COLO829 (cell line): ENCODE measurements at places on chromosomes 16 and 17.

DNA sequence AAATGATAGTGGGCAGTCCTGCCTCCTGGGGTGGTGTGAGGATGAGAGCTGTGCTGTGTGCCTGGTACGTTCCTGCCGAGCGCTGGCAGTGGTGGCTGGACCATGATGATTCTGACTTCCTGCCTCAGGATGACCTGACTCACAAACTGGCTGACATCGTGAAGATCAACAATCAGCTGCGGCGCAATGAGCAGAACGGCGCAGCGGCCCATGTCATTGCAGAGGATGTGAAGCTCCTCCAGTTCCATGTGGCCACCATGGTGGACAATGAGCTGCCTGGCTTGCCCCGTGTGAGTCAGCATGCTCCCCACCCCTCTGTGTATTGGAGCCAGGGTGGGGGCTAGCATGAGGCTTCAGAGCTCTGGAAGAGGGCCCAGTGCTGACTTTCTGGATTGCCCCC, 13.1 kb downstream of the POLR2A start:
- DNase-seq = no peak

- no peak for DNase-seq
Observed at GRCh38 chr16:85327731-85328675, 215.7 kb upstream of the CIBAR2 start.

- no peak for DNase-seq
Observed at GRCh38 chr16:57069053-57069452, 23.3 kb upstream of the CPNE2 start.

GRCh38 chr16:23999663-24000062, 163.9 kb downstream of the PRKCB start:
- DNase-seq = no peak

DNA sequence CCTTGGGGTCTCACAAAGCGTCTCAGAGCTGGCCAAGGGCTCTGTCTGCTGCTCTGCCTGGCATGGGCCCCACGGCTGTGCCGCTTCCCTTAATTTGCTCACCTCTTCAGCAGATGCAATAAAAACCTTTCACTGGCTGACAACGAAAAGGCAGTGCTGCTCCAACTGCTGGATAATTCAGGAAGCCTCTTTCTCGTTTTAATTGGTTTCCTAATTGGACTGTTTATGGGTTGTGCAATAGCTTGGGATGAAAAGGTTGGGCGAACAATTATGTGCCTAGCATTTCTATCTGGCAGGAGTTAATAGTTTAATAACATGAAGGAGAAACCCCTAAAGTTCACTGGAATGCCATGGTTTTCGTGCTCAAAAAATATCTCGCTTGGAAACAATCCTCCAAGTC, 234.1 kb upstream of the IRX5 start:
- DNase-seq = no peak

GRCh38 chr16:57622361-57623250, 5.8 kb upstream of the ADGRG1 start:
- no peak for DNase-seq

DNA sequence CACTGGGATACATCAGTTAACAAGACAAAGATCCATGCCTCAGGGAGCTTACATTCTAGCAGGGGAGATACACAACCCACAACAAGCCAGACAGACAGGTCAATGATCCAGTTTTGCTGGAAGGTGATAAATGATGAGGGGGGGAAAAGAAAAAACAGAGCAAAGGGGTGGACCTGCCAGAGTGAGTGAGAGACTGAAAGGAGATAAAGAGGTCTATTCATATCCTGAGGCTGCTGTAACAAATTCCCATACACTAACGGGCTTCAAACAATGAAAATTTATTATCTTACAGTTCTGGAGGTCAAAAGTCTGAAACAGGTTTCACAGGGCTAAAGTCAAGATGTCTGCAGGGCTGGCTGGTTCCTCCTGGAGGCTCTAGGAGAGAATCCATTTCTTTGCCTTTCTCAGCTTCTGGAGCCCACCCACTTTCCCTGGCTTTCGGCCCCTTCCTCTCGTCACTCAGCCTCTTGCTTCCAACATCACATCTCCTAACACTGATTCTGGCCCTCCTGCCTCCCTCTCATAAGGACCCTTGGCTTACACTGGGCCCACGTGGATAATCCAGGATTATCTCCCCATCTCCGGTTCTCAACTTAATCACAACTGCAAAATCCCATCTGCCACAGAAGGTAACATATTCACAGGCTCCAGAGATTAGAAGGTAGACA, 81.5 kb downstream of the GAS7 start:
- no peak for DNase-seq

DNA sequence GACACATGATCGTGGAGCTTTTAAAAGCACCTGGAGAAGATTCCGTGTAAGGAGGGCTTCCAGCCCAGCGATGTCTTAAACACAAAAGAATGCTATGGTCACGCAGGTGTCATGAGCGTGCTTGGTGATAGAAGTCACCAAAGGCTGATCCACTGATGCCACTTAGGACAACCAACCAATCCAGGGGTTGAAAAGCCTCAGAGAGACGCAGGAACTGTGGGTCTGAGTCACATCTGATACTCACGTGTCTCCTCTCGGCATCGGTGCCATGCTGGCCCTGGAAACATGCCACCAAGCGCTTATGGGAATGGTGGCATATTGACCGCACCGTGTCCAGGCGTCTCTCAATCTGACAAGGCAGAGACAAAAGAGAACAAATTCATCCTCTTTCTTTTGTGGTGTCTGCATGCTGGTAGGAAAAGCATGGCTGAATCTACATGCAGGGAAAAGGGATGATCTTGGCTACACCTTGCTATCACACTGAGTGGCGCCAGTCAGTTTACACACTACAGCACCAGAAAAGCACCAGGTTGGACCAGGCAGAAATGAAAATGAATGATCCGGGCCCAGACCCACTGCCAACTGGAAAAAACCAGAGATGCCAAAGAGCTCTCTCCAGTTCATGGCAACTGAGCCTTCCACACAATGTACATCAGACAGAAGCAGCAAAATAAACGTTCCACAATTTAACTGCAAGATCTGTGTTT, 38.0 kb downstream of the ARHGAP17 start:
- DNase-seq = no peak

- peak; percentile 91 for DNase-seq
Observed at GRCh38 chr17:79951361-79952264, 84.1 kb downstream of the TBC1D16 start.

GRCh38 chr17:74761419-74761818, 13.0 kb downstream of the NHERF1 start:
- no peak for DNase-seq

- peak; percentile 0 for DNase-seq
Observed at GRCh38 chr16:78437352-78437968, 338.0 kb downstream of the WWOX start.

GRCh38 chr16:2008009-2008526, 1.6 kb downstream of the ZNF598 start:
- DNase-seq = no peak

DNA sequence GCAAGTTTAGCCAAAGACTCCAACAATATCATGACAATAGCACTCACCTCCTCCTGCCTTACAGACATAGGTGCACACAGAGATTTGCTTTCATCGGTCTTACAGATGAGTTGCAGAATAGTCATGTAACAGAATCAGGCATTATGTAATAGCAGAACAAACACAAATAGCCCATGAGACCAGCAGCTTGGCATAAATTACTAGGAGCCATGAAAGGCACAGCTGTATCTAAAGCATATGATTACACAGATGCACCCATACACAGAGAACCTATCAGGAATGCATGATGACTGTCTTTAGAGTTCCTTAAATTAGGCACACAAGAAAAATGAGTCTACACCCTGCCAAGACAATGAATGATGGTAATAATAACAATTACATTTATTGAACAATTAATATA, 342.0 kb upstream of the XYLT1 start:
- no peak for DNase-seq

DNA sequence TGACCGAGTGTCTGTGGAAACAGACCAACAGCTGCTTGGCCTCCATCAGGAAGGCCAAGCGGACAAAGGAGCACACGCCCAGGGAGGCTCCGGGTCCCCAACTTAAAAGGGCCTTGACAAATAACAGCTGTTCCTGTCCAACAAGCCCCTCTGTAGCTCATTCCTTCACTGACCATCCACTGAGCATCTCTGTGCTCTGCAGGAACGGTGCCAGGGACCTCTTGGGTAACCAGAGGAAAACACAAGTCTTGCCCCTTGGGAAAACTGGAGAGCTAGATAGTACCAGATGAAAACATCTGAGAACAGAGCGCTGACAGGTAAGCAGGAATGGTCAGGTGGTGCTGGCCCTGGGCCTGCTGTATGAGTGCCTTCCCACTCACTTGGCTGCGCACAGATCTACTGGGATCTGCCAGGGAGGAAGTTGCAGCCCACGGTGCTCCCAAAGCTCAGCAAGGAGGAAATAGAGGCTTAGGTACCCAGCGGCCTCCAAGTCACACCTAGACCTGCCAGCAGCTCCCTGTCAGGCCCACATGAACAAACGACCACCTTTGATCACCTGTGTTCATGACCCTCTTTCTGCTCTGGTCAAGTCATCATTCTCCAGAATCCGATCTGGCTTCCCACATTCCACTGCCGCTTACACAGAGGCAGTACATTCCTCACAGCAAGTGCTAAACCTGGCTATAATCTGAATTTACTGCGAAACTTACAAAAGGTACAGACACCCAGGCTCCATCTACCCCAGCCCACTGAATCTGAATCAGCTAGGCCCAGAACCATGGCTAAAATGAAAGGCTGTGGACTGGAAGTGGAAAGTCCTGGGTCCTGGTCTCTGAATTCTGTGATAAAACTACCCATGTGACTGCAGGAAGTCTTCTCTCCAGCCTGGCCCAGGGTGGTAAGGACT, 12.5 kb downstream of the DCAKD start:
- no peak for DNase-seq

GRCh38 chr16:54268340-54268739, 18.2 kb downstream of the IRX3 start:
- DNase-seq = no peak

DNA sequence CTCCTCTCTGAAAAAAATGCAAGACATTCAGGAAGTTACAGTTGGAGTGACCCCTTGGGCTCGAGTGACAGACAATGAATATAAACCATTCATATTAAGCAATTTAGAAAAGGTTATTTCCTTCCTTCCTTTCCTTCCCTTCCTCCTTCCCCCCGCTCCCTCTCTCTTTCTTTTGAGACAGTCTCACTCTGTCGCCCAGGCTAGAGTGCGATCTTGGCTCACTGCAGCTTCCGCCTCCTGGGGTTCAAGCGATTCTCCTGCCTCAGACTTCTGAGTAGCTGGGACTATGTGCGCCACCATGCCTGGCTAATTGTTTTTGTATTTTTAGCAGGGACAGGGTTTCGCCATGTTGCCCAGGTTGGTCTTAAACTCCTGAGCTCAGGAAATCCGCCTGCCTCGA, 13.2 kb downstream of the PSMD12 start:
- DNase-seq = no peak

DNA sequence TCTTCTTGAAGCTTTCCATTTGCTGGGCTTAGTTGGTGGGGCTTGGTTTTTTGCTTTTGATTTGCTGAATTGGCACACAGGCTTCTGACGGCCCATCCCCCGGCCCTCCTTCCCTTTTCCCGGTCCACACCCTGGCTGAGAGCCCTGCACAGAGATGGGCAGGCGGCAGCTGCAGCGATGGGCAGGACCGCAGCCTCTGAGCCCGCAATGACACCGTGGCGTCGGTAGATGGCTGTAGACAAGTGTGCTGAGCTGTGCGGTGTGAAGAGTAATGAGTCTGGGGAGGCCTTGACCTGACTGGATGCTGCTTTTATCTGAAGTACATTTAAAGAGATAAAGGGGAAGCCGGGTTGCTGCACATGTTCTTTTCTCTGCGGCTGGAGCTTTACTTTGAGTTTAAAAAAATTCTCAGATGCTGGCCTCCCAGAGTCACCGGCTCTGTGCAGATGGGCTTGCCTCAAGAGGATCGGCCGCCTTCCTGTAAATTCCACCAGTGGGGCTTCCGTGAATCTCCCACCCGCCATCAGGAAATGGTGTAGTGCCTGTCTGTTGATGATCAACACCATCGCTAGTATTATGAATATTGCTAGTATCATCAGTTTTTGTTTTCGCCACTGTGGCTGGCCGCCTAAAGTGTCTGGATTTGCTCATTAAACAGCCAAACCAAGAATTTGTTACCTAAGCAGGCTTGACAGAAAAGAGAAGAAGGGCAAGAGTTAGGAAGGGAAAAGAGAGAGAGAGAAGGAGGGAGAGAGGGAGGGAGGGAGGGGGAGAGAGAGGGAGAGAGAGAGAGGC, 245.6 kb upstream of the RBFOX1 start:
- no peak for DNase-seq

GRCh38 chr16:49832177-49832576, 23.7 kb downstream of the ZNF423 start:
- DNase-seq = no peak

- no peak for DNase-seq
Observed at GRCh38 chr16:10138881-10139280, 43.3 kb downstream of the GRIN2A start.

GRCh38 chr16:2777231-2777902, at the start of gene ELOB:
TSS of gene ELOB (minus strand) at chr16:2777280. CDS start at chr16:2777239, 41 bp downstream.
- peak; percentile 92 for DNase-seq

GRCh38 chr16:46737621-46738214, 10.4 kb downstream of the MYLK3 start:
- DNase-seq = no peak

GRCh38 chr17:40547079-40547784, 18.0 kb downstream of the CCR7 start:
- DNase-seq = no peak

GRCh38 chr16:19878757-19879156, 5.9 kb downstream of the GPRC5B start:
- no peak for DNase-seq

- no peak for DNase-seq
Observed at GRCh38 chr17:36899250-36900159, 37.8 kb upstream of the LHX1 start.

DNA sequence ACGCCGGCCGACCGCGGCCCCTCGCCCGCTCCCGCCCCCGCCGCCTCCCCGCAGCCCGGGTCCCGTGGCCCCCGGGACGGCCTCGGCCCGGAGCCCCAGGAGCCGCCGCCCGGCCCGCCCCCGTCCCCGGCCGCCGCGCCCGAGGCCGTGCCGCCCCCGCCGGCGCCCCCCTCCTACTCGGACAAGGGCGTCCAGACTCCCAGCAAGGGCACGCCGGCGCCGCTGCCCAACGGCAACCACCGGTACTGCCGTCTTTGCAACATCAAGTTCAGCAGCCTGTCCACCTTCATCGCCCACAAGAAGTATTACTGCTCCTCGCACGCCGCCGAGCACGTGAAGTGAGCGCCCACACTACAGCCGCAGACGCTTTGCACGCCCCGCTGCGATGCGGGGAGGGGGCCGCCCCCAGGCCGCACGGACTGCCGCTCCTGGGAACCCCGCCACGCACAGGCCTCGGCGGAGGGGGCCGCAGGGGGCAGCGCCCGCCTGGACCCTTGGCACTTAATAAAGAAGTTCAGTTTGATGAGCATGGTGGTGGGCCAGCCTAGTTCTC, 35.5 kb upstream of the ZC3H18 start:
- peak; percentile 6 for DNase-seq
